Mesangial cell (primary cell): ENCODE measurements at places on chromosomes 6 and 20. TPM values are rescaled to one million over a fixed set of nuclear protein-coding genes. Genes with fewer than 3 reads are reported as not detected.

ASIP gene
- not detected in 2 replicates for total RNA-seq

TCP11 gene
- total RNA-seq = 0.16 and 0.63 TPM in 2 replicates

NOL7 gene
- 24.5 and 52.1 TPM in 2 replicates for total RNA-seq

GPR63 gene
- total RNA-seq = 1.5 and 2.0 TPM in 2 replicates

RGS17 gene
- 2.5 and 5.2 TPM in 2 replicates for total RNA-seq

GSTA3 gene
- not detected in 2 replicates for total RNA-seq

LAMP5 gene
- total RNA-seq = 0.25 and 0.81 TPM in 2 replicates

C6orf47 gene
- 13.0 and 16.7 TPM in 2 replicates for total RNA-seq

DNAH8 gene
- under 0.01 TPM in 1 of 2 replicates, not detected in the other for total RNA-seq

BTN1A1 gene
- 0.16 TPM in 1 of 2 replicates, not detected in the other for total RNA-seq

TEAD3 gene
- total RNA-seq = 22.2 and 32.2 TPM in 2 replicates

PKIB gene
- 15.2 and 18.0 TPM in 2 replicates for total RNA-seq

POM121L2 gene
- not detected in 2 replicates for total RNA-seq

COL21A1 gene
- total RNA-seq = 1.0 TPM in 1 of 2 replicates, not detected in the other

MYH7B gene
- total RNA-seq = under 0.01 and 0.76 TPM in 2 replicates

GABRR1 gene
- not detected in 2 replicates for total RNA-seq

C6orf136 gene
- 8.0 and 10.0 TPM in 2 replicates for total RNA-seq

MEP1A gene
- total RNA-seq = not detected in 2 replicates

SAPCD1 gene
- 1.0 and 5.7 TPM in 2 replicates for total RNA-seq

RSPO3 gene
- total RNA-seq = 0.16 and 0.25 TPM in 2 replicates

ATP6V1G2 gene
- total RNA-seq = 0.63 and 0.98 TPM in 2 replicates

OXT gene
- total RNA-seq = not detected in 2 replicates

HTR1E gene
- not detected in 2 replicates for total RNA-seq

LGSN gene
- not detected in 2 replicates for total RNA-seq

MLN gene
- total RNA-seq = not detected in 2 replicates

RNF144B gene
- total RNA-seq = 2.1 and 13.2 TPM in 2 replicates

CST8 gene
- not detected in 2 replicates for total RNA-seq
